ENCODE measurements at places on chromosomes 12 and 14. TPM values are rescaled to one million over a fixed set of nuclear protein-coding genes. Genes with fewer than 3 reads are reported as not detected.
A peak's percentile ranks its signal among the peaks of the same experiment; 100 is the strongest.

DNA sequence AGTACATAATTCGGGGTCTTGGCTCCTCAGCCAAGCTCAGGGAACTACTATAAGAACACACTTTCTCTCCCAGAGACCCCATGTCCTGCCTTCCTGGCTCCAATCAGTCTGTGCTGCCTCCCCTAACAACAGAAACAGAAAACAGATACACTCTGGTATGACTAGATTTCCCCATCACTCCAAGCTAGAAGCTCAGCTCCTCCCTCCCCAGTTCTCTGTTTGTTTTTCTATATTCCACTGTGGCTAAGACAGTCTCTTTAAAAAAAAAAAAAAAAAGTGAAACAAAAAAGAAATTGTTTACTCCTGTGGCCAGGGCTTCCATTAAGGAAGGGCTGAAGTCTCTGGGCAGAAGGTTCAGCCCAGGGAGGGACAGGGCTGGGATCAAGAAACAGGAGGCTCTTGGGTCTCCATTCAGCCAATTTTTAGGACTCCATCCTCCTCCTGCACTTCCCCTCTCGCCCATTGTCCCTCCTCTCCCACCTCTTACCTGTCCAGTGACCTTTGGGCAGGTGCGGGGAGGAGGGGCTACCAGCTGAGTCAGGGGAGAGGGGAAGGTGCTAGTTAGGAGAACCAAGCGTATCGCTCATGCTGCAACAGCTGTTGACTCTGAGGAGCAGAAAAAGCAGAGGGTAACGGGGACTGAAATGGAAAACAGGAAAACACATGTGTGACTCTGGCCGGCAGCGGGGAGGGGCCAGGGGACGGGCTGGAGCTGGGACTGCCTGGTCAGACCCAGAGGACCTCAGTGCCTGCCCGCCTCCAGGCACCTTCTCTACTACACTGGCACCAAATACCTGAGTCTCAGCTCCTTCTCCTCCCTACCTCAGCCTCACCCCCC is 4.1 kb upstream of the SLC7A7 start:
- peaks cover 33% of the 10 kb centered on the region for H3K4me1 ChIP-seq
- H3K27ac ChIP-seq: peak overlapping the region; percentile 84
- H3K4me3 ChIP-seq: no peak overlapping the region

- H3K27me3 ChIP-seq: no peaks in the 10 kb centered on the region
- H3K27ac ChIP-seq: no peak overlapping the region
- H3K36me3 ChIP-seq: no peaks in the 10 kb centered on the region
These were observed 136.7 kb downstream of the PDE3A start for GRCh38 chr12:20505056-20505455.

GRCh38 chr12:6312529-6313325 is 2.2 kb downstream of the PLEKHG6 start:
- H3K27ac ChIP-seq: no peak overlapping the region
- H3K36me3 ChIP-seq: no peaks in the 10 kb centered on the region

DNA sequence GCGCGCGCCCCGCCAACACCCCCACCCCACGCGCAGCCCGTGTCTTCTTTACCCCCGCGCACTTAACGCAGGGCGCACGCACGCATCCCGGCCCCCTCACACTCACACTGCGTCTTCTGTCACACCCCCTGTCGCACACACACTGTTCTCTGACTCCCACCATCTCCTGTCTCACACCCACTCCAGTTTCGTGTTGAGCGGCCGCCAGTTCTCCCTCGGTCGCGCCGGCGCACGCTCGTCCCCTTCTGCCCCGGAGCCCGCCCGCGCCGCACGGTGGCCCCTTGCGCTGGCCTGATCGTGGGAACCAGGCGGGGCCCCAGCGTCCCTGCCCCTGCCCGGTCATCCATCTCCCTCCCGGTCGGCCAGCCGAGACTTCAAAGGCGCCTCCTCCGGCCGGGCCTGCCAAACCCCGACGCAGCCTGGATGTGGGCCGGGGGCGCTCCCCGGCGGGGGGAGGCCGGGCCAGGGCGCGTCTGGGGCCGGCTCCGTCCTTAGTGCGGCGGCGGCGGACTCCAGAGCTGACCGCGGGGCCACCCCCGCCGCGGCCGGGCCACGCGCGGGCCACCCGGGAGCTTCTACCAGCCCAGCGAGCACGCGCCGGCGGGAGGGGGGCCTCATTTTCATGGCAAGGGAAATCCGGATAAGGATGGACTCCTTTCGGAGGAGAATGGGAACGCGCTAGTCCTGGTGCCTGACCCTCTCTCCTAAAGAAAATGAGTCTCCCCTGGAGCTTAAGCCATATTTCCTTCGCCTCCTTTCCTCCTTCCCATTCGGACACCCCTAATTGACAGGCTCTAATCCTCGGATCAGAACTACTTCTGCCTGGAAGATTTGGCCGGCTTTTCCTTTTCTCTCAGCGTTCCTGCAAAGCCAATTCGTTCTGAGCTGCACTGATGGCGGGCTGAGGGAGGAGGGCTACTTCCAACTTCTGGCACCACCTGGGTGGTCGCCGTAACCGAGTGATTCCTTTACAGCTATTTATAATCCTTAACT is 82.0 kb upstream of the HMGA2 start:
- peaks cover 22% of the 10 kb centered on the region for H3K27me3 ChIP-seq
- H3K4me3 ChIP-seq: peak overlapping the region; percentile 60
- H3K27ac ChIP-seq: no peak overlapping the region
- no peaks in the 10 kb centered on the region for H3K36me3 ChIP-seq
- no peak for DNase-seq

Gene SHMT2
- 47.3 TPM for polyA plus RNA-seq

Gene PPP1R13B
- 12.7 TPM for polyA plus RNA-seq

DNA sequence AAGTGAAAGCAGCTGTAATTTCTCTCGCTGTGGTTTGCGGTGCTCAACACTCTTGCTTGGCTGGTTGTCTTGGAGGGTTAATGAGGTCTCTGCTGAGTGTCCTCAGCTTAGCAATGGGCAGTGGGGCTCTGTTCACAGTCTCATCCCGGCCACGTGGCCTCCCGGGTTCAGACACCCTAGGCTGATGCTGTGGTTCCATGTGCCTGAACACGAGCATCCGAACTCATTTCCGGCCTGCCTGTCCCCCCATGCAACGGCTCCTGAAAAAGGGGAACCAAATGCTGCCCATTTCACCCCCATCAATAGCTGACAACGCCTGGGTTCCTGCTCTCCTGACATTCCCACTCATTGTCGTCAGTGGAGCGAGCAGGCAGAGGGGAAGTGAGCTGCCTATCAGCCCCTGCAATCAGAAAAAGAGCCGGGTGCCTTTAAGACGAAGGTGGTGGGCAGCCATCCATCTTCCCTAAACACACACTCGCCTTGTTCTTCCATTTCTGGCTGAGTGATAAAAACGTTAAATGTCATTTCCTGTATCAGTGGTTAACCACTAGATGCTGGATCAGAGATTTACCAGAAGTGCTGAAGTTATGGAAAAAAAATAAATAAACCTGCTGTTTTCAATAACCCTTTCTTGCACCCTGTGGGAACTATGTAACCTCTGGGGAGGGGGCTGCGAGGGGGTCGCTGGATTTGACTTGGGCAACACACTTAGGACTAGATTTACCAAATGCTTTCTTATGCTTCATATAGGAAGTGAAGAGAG is 60.3 kb upstream of the BCL2L14 start:
- peak overlapping the region; percentile 22 for H3K27ac ChIP-seq
- no peaks in the 10 kb centered on the region for H3K36me3 ChIP-seq
- no peaks in the 10 kb centered on the region for H3K27me3 ChIP-seq
- DNase-seq: peak; percentile 86

All from spleen (tissue), 13 donors.